ENCODE measurements at places on chromosomes 13 and 19.

- no peak for DNase-seq
These were observed 3.8 kb downstream of the CDX2 start for GRCh38 chr13:27965343-27965739.

DNA sequence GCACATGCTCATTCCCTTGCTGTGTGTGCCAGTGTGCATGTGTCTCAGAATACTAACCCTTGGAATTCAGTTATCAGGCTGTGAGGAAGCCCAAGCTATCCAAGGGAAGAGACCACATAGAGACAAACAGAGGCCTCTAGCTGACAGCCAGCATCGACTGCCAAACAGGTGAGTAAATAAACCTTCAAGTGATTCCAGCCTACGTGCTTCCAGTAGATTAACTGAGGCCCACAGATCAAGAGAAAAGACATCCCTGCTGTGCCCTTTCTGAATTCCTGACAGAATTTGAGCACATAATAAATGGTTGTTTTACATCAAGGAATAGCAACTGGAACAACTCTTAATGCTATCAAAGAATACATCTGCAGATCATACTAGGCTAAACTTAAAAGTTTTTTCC, 17.5 kb downstream of the ZC3H13 start:
- DNase-seq = no peak

- no peak for DNase-seq
These were observed 7.5 kb downstream of the PLA2G4C start for GRCh38 chr19:48102870-48103751.

- DNase-seq = no peak
These were observed 71.7 kb downstream of the SIAH3 start for GRCh38 chr13:45779901-45780300.

DNA sequence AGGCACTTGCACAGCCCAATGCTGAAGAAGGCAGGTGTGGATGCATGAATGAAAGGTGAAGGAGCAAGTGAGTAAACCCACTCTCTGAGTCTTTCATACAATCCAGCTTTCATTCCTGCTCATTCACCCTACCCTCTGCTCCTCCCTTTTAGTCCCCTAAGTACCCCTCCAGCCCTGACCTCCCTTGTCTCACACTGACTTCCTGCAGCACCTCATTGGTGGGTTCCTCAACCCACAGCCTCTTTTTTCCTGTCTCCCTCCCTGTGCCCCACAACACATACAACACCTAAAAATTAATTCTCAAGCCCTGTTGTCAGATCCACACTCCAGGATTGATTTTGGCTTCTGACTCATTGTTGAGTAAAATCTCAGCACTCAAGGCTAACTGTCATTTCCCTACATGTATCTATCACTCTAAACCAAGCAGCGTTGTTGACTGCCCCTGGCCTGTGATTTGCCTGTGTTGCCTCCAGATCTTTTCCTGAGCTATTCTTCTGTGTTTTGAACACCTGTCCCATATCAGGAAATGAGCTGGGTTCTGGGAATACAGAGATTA, 177.3 kb upstream of the SERP2 start:
- no peak for DNase-seq

- no peak for DNase-seq
These were observed 8.2 kb downstream of the NFIC start for GRCh38 chr19:3374369-3375112.

GRCh38 chr13:105153611-105154010, 1381.9 kb downstream of the EFNB2 start:
- no peak for DNase-seq

DNA sequence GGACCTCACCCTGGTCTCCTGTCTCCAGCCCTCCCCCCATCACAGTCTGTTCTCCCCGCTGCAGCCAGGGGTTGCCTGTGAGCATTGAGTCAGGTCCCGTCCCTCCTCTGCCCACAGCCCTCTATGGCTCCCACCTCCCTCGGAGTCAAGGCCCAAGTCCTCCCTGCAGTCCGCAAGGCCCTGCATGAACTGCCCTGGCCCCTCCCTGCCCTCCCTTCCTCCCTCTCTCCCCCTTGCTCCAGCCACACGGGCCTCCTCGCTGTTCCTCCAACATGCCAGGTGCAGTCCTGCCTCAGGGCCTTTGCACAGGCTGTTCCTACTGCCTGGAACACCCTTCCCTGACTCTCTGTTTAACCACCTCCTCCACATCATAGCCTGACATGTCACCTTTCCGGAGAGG, 2.8 kb downstream of the TINCR start:
- DNase-seq = no peak

GRCh38 chr13:105634059-105634458, 901.4 kb downstream of the EFNB2 start:
- no peak for DNase-seq

GRCh38 chr19:17078920-17079709, 3.5 kb downstream of the MYO9B start:
- no peak for DNase-seq

- no peak for DNase-seq
These were observed 110.5 kb downstream of the FRY start for GRCh38 chr13:32142115-32142514.

GRCh38 chr13:97188207-97188606, 33.9 kb upstream of the MBNL2 start:
- no peak for DNase-seq

DNA sequence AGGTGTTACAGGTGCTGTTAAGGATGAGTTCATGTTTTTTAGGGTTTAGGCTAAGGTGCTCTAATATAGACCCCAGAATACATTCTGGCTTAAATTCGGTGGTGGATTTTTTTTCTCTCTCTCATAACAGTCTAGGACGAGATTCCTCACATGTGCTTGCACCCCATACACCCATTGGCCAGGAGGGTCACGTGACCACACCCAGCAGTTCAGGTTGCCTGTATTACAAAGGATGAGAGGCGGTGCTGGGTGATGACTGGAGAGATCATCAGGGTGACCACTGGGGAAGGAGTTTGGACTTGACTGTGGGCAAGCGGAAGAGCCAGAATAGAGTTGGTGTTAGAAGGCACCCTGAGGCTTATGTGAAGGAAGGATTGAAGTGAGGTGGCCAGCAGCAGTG, 27.7 kb downstream of the PPP2R1A start:
- no peak for DNase-seq

- no peak for DNase-seq
These were observed 513.1 kb downstream of the SLITRK6 start for GRCh38 chr13:85286081-85286480.

- DNase-seq = no peak
These were observed 102.2 kb upstream of the PEG3 start for GRCh38 chr19:56942756-56943155.

GRCh38 chr19:28468701-28469459, 744.1 kb downstream of the UQCRFS1 start:
- no peak for DNase-seq

GRCh38 chr13:38167164-38167822, 182.4 kb upstream of the UFM1 start:
- no peak for DNase-seq

GRCh38 chr19:54995561-54995960, 29.4 kb downstream of the NLRP2 start:
- DNase-seq = no peak

- DNase-seq = no peak
These were observed 508 bp downstream of the CYP4F8 start for GRCh38 chr19:15615526-15615925.

DNA sequence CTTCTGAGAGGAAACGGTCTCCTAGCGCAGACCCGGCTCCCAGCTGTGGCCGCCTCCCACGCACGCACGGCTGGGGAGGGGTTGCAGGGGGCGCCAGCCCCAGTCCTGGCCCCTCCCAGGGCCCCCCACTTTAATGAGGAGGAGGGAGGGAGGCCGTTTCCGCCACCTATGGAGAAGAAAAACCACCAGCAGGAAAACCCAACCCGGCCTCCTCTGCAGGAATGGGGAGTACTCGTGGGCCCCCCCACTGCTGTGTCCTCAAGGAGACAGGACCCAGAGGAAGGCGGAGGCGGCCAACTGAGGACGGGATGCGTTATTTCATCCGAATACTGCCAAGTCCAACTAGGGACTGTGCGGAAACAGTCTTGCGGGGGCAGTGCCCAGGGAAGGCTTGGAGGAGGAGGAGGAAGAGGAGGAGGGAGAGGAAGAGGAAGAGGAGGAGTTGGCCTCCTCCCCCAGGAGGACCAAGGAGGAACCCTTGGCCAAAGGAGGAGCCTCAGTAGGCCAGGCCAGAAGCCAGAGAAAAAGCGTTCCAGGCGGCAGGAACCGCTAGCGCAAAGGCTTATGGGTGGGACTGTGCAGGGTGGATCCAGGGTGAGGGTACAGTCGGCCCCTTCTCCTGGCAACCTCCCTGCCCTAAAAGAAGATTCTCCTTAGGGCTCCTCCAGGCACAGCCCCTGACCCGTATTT, 3.9 kb upstream of the SSBP4 start:
- DNase-seq = no peak

DNA sequence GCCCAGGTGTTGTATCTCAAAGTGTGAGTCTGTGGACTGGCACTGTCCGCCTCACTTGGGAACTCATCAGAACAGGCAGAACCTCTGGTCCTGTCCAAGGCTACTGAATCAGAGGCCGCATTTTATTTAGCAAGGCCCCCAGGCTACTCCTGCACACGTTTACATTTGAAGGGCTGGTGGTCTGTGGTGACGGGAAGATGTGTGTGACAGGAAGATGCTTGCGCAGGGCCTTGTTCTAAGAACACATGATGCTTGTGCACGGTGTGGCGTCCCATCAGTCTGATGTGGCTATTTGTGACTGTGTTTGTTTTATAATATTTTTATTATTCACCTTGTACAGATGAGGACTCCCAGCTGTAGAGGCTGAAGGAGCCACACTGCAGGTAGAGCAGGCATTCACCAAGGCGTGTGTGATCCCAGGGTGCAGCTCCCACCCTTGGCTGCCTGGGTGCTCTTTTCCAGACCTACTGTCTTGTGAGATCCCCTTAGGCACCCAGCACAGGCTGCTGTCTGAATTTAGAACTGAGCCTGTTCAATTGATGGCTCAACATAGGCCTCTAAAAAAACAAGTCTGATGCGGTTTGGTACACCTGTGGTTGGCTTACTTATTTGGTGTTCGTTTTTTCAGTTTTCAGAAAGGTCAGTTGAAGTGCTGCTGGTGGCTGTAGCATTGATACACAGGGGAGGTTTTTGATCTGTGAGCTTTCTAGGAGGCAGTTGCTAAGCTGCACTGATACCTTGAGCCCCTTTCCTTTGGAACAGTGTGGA, 3.1 kb downstream of the SLC25A15 start:
- DNase-seq = no peak

DNA sequence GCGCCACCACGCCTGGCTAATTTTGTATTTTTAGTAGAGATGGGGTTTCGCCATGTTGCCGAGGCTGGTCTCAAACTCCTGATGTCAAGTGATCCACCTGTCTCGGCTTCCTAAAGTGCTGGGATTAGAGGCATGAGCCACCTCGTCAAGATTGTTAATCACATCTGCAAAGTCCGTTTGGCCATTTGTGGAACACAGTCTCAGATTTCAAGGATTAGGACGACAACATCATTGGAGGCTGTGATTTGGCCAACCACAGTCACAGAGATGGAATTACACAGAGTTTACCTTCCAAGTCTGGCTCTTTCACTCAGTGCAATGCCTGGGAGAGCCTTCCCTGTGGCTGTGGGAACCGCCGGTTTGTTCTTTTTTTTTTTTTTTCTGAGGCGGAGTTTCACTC, 17.8 kb downstream of the SULT2B1 start:
- no peak for DNase-seq

GRCh38 chr13:72296246-72296645, 429.2 kb upstream of the DACH1 start:
- no peak for DNase-seq

GRCh38 chr13:82292334-82292733, 1589.9 kb downstream of the SLITRK1 start:
- no peak for DNase-seq

DNA sequence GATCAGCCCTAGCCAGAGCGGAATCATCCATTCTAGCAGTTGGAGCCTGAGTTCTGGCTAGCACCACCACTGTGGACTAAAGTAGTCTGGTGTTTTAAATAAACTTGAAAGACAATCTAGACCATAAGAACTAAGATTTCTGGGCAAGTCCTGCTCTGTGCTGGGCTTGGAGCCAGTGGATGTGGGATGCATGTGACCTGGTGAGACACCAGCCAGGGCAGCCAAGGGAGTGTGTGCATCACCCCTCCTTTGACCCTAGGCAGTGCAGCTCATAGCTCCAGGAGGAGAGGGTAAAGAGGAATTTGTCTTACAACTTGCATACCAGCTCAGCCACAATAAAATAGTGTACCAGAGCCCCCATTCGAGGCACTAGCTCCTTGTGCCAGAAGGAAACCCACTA, 21.0 kb downstream of the ITGBL1 start:
- DNase-seq = no peak

DNA sequence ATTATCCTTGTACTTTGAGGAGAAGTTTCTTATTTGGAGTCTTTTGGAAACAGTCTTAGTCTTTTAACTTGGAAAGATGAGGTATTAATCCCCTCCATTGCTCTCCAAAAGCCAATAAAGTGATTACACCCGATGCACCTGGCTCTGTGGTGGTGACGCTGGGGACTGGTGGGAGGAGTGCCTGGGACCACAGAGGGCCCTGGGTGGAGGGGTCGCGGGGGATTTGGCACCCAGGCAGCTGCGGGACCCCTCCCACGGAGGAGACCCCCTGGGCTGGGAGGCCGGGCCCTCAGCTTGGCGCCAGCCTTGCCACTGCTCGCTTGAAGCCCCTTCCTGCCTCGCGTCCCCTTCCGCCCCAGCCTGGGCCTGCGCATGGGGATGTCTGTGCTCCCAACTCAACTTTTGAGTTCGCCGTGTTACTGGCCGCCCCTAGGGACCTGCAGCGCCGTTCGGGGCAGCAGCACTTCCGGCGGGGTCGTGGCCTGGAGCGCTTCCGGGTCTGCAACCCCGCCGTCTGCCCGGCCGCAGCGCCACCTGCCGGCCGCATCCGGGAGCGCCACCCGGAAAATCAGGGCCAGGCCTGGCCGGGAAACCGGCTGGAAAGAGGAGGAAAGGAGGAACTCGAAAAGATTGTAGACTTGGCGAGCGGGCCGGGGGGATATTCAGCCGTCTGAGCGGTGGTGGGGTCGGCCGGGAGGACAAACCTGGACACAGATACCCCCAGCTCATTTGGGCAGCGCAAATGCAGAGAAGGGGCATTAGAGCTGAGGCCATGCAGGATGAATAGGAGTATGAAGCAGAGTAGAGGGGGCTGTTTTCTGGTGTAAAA, 8.4 kb downstream of the PEAK3 start:
- DNase-seq = no peak

GRCh38 chr19:48950159-48950558, 4.5 kb upstream of the BAX start:
- no peak for DNase-seq

DNA sequence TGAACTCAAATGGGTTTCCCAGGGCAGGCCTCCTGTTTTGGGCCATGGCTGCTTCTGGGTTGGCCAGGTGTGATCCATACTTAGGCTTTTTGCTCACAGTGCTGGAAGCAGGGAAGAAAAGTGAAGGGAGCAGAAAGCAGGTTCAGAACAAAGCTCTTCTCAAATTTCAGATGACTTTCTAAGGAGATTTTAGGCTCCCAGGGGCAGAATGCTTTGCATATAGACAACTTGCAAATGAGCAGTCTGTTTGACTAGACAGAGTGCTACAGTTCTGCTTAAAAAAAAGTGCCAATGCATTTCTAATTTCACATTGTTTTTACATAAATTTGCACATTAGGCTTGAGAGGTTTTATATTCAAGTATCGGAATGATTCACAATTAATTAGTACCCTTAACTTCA, 2.6 kb upstream of the SLC10A2 start:
- DNase-seq = no peak

- DNase-seq = no peak
These were observed 1.8 kb upstream of the KLK14 start for GRCh38 chr19:51084505-51084904.

GRCh38 chr13:80012251-80012650, 328.7 kb downstream of the SPRY2 start:
- DNase-seq = no peak

GRCh38 chr19:54434112-54434872, 14.7 kb upstream of the LENG8 start:
- no peak for DNase-seq

- no peak for DNase-seq
These were observed 324.0 kb downstream of the SHISA2 start for GRCh38 chr13:25727810-25728209.
